ENCODE measurements at places on chromosomes 11 and 22.

DNA sequence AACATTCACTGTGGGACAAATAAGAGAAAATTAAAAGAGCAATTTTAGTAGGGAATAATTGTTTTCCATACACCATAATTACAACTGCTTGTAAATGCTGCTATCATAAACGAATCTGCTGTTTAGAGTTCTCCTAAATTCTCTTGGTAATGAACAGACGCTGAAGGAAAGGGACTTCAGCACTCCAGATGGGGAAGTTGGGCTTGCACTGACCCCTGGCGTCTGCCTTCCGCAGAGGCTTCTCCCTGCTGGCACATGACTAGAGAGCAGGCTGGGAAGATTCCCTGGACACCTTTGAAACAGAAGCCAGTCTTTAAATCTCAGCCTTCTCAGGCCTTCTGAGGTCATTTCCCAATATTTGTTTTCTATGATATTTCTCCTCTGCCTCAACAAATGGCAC, 84.1 kb downstream of the NXPE2 start:
- no peak for DNase-seq

- DNase-seq, result no peak
These were observed 35.7 kb downstream of the WEE1 start for GRCh38 chr11:9609002-9609759.

DNA sequence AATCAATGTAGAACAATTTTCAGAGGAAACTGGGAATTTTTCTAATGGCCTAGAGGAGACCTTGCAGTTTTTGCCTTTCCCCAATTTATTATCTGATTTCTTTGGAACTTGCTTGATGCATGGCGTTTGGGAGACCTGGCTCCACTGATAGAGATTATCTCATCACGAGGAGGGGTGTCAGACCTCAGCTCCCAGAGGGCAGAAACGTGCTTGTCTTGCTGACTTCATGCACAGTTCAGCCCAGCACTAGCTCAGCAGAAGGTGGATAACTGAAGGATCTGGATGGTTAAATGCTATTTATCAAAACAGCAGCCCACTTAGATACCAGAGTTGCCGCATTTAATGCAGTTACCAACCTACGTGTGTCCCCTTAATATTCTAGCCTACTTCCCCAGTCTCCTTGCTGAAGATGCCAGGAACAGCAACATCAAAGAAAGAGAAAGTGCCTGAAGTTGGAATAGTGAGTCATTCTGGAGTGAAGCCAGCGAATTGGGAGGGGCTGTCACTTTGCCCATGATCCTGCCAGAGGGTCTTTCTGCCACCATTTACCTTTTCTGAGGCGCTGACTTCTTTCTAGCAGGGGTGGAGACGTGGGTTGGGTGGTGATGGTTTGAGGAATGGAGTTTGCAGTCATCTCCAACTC, 133.5 kb upstream of the CADM1 start:
- no peak for DNase-seq

GRCh38 chr11:31690041-31690440, 121.1 kb downstream of the PAX6 start:
- no peak for DNase-seq

DNA sequence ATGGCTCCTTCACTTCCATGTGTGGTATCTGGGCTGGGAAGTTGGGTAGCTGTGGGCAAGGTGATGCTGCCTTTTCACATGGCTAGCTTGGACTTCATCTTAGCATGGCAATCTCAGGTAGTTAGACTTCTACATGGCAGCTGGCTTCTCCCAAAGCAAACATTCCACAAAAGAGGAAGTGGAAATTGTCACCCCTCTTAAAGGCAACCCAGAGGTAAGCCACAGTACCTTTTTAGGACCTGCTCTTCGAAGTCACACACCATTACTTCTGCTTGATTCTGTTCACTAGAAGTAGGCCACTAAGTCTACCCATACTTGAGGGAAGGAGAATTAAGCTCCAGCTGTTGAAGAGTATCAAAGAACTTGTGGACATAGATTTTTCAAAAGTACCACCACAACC, 25.9 kb downstream of the TUG1 start:
- DNase-seq, result no peak

GRCh38 chr11:78548911-78549590, 25.6 kb downstream of the NARS2 start:
- DNase-seq, result no peak

GRCh38 chr11:123547180-123547579, 107.2 kb downstream of the SCN3B start:
- peak; percentile 23 for DNase-seq

DNA sequence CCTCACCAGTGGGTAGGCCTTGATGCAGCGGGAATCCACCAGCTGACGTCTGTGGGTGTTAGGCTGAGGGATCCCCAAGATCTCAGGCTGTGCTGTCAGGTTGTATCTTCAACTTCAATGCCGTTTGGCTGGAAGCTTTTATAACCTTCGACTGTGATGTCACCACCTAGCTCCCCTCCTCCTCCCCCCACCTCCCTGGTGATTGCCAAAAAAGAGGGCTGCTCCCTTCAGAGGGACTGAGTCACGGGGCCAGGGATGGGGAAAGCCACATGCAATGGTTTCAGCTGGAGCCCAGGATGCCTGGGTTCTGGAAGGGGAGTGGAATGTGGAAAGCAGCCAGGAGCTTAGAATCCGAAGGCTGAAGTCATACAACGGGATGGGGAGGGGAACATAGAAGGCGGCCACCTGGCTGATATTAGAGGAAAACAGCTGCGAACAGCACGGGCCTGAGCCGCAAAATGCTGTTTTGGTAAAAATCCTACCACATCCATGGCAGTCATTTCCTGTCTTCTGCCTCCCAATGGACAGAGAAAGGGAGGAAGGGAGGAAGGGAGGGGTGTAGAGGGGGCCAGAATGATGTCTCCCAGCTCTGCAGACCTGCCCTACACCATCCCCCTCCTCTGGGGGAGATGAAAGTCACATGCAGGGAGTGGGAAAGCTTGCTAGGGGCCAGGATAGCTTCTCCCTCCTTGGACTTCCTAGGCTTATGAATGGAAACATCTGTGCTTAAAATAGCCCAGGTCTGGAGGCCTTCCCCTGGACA, at the start of gene LRRN4CL:
LRRN4CL (minus strand) TSS at position 110 of the 763 bp plus-strand sequence. CDS start 1,022 bp downstream, outside the sequence.
- no peak for DNase-seq

DNA sequence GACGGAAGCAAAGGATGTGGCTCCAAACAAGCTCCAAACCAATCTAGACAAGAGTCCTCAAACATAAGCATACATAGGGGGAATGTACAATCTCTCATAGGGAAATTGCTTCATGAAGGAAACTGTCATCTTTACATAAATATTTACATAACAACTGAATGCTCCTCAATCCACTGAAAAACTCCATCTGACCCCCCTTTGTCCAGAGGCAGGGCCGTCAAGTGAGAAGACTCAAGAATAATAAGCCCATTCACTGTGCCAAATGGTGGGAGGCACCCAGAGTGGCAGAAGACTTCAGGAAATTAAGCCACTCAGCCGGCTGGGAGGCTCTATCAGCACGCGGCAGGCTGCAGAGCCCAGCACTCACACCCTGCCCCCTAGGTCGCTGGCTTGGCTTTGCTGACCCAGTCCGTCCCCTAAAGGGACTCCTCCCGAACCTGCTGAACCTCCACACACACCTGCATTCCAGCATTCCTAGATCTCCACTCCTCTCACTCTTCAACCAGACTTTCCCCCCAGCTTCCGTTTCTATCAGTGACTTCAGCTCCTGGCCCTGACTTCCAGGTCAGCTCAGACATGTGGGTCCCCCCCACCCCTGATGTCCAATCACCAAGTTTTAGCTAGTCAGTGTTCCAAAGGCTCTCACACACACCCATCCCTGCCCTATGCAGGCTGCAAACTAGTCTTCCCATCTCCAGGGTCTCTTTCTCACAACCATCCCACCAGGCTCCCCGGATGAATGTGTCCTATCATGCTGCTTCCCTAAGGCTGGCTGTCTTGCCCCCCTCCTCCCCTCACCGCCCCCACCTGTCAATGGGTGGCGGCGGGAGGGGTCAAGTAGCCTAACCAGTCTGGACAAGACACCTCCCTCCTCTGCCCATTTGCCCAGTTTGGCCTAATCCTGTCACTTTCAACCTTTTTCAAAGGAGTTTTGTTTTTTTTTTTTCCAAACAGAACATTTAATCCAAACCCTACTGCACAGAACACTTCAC, 11.3 kb downstream of the VPS37C start:
- no peak for DNase-seq

- DNase-seq, result no peak
These were observed 161.8 kb upstream of the GRIA4 start for GRCh38 chr11:105447936-105448702.

- no peak for DNase-seq
These were observed 5.8 kb downstream of the THRSP start for GRCh38 chr11:78069465-78069864.

- no peak for DNase-seq
These were observed 21.2 kb downstream of the A4GALT start for GRCh38 chr22:42699281-42699975.

GRCh38 chr11:9193316-9193715, 71.8 kb downstream of the DENND5A start:
- DNase-seq, result no peak

DNA sequence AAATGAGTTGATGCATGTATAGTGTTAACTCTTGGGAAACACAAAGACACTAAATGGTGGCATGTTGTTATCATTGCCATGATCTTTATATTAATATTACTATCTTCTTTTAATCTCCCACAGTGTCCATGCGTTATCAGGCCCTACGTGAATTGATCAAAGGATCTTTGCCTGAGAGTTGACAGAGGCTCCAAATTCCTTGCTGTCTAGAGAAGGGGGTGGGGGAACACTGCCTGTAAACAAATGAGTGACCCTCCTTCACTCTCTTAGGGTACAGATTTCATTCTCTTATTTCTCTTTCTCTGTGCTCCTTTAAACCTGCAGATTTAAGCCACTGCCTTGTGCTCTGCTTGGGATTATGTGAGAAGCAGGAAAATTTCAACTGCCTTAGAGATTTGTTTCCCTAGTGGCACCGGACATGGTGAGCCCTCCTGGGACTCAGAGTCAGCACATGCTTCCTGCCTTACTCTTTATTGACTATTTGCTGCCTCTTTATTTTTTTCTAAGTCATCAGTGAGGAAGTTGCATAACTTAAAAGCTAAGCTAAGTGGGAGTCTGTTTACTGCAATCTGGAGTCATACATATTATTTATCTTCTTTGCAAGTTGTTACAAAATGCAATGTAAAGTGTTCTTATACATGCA, 122.9 kb downstream of the MAML2 start:
- no peak for DNase-seq

- no peak for DNase-seq
These were observed 41.8 kb downstream of the XKR3 start for GRCh38 chr22:16783453-16783852.

- no peak for DNase-seq
These were observed 1477.9 kb downstream of the TBC1D22A start for GRCh38 chr22:48240148-48240934.

GRCh38 chr22:27552176-27552575, 249.4 kb downstream of the MN1 start:
- DNase-seq, result no peak

GRCh38 chr22:24043958-24044357, 32.9 kb downstream of the CABIN1 start:
- DNase-seq, result no peak

DNA sequence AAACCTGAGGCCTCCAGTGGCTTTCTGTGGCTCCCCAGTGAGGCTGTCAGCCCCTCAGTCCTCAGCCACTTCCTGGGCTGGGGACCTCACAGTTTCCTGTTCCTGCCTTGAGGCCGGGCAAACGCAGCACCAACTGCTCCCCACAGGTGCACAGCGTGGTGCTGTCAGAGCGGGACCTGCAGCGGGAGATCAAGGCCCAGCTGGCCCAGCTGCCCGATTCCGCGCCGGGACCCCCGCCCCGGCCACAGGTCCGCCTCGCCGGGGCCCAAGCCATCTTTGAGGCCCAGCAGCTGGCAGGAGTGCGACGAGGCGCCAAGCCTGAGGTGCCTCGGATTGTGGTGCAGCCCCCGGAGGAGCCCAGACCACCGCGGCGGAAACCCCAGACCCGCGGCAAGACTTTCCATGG, 5.4 kb downstream of the TBC1D10C start:
- peak; percentile 88 for DNase-seq

GRCh38 chr11:84870486-84870885, 756.7 kb downstream of the DLG2 start:
- DNase-seq, result no peak

DNA sequence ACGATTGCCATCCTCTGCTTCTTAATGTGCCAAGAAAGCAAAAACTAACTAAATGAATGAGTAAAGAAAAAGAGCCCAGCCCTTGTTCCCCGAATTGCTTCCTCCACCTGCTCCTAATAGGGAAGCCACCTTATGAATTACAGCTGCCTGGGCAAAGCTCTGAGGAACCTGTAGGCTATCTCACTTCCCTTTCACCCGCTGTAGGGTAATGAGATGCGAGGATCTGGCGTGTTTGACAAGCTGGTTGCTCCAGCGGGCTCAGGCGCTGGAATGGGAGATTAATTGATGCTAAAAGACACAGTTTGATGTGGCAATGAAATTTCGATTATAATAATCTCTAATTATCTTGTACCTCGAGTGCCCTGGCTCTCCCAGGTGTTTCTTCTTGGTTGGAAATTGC, 256.4 kb downstream of the NTM start:
- DNase-seq, result no peak

GRCh38 chr11:45674481-45675190, 9.2 kb upstream of the CHST1 start:
- DNase-seq, result no peak

DNA sequence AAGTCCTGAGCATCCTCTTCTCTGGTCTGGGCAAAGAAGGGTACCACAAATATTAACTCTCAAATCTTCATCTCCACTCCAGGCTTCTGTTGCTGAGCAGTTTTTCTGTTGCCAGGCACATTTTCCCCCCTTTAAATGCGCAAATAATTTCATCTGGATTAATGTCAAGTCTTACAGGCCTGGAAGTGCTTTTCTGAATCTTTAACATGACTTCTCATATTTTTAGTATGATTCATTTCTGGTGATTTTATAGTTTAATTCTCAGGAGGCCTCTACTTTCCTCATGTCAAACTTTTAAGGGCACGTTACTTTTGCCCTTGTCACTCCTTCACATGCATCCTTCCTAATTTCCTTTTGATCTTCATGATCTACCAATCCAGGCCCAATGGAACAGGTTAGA, 510.2 kb downstream of the METTL15 start:
- DNase-seq, result no peak

DNA sequence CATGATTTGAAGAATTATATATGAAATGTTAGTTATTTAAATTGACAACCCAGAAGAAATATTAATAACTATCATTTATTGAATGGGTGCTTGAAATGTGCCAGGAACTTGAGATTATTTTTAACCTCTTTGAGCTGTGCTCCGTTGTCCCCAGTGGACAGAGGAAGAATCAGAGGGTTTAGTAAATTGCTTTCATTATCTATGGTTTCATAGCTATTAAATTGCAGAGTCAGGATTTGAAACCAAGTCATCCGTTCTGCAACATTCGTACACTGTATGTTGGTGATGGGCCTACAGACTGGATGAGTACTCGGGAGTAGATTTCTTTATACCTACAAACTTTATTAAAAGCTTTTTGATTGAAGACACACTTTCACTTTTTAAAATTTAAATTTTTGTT, 4.9 kb downstream of the HSD17B12 start:
- no peak for DNase-seq

DNA sequence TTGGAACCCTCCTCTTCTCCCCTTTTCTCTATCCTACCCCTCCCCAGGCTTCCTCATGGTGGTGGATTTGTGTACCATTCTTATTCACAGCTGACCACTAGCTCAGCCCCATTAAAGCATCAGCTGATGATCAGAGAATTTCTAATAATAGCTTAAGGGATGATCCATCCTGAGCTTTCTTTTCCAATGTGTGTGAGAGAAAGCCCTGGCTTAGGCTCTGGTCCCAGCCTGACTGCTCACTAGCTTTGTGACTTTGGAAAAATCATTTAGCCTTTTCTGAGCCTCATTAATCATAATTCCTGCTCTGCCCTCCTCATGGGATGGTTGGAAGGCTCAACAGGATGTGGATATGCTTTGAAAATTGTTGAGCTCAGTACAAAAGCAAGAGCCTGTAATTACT, 26.3 kb upstream of the CCDC90B start:
- no peak for DNase-seq
